ENCODE measurements at places on chromosomes 12 and 14. TPM values are rescaled to one million over a fixed set of nuclear protein-coding genes. Genes with fewer than 3 reads are reported as not detected.

Gene NRL
- 2.6 TPM for total RNA-seq

Gene TMEM253
- not detected for total RNA-seq

GRCh38 chr12:62774794-62775193, 160.2 kb downstream of the PPM1H start:
- H3K27me3 ChIP-seq, result no peaks in the 10 kb centered on the region
- no peak for DNase-seq
- no peak overlapping the region for H3K4me3 ChIP-seq
- H3K4me1 ChIP-seq, result no peaks in the 10 kb centered on the region
- H3K36me3 ChIP-seq, result no peaks in the 10 kb centered on the region

- no peaks in the 10 kb centered on the region for H3K36me3 ChIP-seq
- no peak overlapping the region for H3K4me3 ChIP-seq
- H3K27me3 ChIP-seq, result no peaks in the 10 kb centered on the region
- DNase-seq, result no peak
Measured at GRCh38 chr14:39268393-39268792, 34.7 kb downstream of the MIA2 start.

GRCh38 chr12:32535288-32535999, 136.1 kb downstream of the FGD4 start:
- H3K27me3 ChIP-seq, result no peaks in the 10 kb centered on the region
- no peaks in the 10 kb centered on the region for H3K36me3 ChIP-seq
